Activated naive CD4-positive, alpha-beta T cell treated with Interleukin-2 at 50 U/mL for 16 hours (primary cell): ENCODE measurements at places on chromosomes 2 and 18.

DNA sequence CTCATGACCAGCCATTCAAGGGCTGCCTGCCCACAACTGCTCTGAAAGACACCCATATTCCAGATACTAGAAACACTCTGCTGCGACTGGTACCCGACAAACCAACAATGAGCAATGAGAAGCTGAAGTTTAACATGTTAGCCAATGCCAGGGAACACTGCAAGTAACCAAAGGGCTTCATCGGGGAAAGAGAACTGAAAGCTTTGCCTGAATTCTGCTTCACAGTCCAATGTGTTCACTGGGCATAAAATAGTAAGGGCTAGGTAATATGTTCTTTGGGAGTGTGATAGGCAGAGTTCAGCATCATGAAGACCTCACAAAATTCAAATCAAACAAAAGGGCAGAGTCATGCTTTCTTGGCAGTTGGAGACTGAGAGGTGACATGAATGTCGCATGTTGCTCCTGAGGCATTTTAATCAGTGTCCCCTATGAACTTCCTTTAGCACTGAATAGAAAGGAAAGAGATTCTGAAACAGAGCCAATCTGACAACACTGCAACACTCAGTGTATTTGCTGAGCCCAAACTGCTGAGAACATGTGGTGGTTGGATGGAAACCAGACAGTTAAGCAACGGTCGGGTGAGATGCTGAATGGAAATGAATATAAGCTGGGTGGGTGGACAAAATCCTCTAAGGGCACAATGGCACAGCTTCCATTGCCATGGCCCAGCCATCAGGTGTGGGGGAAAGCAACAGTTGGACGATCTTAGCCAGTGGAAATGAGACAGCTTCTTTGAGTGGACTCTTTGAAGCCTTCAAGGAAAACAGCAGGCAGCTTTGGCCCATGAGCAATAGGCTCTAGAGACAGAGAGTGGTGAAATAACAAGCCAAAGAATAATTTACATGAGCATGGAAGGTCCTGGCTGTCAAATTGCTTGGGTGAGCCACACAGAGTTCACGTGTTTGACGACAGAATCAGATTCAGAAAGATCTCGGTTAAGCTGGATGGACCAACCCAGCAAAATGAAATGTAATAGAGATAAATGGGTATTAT is 277.5 kb downstream of the AFF3 start:
- DNase-seq = no peak

DNA sequence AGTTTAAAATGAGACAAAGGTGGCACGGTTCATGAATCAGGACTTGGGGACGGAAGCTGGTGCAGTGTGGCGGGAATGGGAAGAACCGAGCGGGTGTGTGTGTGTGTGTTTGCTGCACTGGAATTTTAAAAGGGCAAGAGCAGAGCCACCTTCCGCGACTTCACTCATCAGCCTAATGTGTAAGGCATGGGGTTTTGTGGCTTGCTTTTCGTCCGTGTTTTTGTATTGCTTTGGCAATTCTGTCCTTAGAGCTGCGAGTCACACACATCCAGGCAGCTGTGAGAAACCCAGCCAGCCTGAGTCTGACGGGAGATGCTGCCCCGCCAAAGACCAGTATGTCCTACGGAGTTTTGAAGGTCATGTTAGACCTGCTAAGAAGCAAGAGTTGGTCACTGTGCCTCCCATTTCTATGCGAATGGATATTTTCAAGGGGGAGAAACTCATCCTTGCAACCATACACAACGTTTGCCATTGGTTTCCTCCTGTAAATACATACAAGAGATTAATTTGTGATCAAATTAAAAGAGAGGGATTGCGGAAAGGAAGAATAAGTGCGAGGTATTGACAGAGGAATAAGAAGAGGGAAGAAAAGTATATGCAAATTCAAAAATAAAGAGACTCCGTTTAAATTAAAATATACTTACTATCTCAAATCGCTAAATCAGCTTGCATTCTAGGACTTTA is 665 bp upstream of the CACNB4 start:
- no peak for DNase-seq

- DNase-seq = no peak
Observed at GRCh38 chr18:25453556-25454269, 101.7 kb upstream of the ZNF521 start.

- DNase-seq = no peak
Observed at GRCh38 chr2:129930451-129930850, 49.0 kb upstream of the RAB6C start.

DNA sequence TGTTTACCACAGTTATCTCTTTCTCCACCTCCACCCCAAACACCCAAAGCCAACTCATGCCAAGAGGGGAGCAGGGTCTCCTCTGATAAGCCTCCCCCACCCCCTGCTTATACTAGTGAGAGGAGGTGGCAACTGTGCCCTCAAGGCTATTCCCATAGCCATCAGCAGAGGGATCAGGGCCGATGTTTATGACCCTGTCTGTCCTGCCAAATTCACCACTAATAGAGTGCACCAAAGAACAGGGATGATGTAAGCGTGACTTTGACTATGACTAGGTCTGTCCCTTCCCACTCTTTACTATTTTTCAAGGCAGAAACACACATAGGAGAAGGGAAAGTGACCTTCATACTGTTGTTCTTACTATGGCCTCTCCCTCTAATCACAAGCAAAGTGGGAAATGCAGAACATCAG is 74.6 kb downstream of the CLHC1 start:
- DNase-seq = no peak

- DNase-seq = no peak
Observed at GRCh38 chr2:6906165-6906741, 11.0 kb upstream of the RNF144A start.

- DNase-seq = no peak
Observed at GRCh38 chr2:14712111-14712510, 79.6 kb downstream of the LRATD1 start.

DNA sequence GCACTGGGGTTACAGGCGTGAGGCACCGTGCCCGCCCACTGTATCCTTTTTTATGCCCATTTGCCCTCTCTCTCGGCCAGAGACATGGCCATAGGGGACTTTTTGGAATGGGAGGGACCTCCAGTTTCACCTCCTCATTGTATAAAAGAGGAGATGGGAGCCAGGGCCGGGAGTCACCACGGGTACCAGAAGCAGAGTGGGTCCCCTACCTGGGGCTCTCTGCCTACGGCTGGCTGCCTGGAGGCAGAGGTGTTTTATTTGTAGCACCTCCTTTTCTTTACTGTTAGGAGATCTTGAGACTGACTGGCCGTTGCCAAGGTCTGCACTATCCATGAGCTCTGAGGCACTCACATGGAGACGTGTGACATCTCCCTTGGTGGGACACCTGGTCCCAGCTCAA is 162.8 kb downstream of the LDLRAD4 start:
- DNase-seq = no peak

GRCh38 chr2:22517141-22517540 is 867.8 kb upstream of the KLHL29 start:
- DNase-seq = no peak

- no peak for DNase-seq
Observed at GRCh38 chr2:72332720-72333119, 185.1 kb upstream of the CYP26B1 start.

DNA sequence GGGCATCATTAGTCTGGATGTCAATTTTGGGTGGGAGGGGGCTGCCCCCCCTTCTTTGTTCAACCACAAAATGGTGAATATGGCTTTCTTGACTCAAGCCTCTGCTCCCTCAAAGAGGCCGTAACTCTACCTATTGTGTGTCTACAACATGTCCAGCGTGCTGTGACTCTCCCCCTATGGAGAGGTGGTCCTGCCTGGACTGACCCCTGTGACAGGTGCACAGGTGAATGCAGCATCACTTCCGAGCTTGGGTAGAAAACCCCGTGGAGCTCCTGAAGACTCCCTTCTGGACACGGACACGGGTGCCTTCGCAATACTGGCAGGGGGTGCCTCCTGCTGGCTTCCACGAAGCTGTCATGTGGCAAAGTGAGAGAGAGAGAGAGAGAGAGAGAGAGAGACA is 397.8 kb downstream of the GALR1 start:
- DNase-seq = no peak

- DNase-seq = no peak
Observed at GRCh38 chr18:49400398-49401072, 59.9 kb downstream of the DYM start.

- no peak for DNase-seq
Observed at GRCh38 chr18:48904091-48904490, 46.7 kb downstream of the SMAD7 start.
